Stimulated activated CD8-positive, alpha-beta memory T cell treated with anti-CD3 and anti-CD28 coated beads, Interleukin-4, amount 100 ng/mL, for 1 hour (primary cell): ENCODE measurements at places on chromosomes 7 and 10.

GRCh38 chr7:136033413-136034031, 56.4 kb upstream of the MTPN start:
- no peak for DNase-seq

DNA sequence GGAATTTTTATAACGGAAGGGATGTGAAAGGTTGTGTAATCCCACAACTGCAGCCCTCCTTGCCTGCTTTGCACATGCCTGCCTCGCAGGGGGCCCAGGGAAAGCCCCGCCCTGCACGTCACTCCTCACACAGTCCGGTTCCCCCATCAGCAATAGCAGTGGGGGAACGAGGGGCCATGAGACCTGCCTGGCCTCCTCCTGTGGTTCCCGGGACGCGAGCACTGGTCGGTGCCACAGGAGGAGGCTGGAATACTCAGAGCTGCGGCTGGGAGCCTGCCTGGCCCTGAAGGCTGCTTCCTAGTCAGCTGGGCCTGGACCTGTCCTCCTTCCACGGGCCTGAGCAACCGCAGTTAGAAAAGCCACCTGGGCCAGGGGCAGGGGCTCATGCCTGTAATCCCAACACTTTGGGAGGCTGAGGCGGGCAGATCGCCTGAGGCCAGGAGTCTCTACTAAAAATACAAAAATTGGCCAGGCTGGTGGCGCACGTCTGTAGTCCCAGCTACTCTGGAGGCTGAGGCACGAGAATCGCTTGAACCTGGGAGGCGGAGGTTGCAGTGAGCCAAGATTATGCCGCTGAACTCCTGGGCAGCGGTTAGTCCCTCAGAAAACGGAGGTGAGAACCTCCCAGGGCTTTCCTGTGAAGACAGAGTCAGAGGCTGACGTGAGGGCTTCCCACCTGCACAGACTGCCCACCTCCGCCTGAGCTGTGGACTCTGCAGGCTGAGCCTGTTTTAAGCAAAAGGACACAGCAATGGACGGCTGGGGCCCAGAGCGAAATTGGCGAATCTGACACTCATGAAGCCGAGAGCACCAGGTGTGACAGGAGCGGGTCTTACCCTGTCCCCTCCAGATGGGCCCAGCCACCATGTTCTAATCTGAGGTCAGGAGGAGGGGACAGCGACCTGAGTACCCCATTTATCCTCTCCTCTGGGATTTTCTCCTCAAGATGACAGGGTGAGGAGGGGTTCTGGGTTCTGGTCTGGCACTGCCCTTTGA, 52.9 kb downstream of the VIPR2 start:
- DNase-seq, result no peak

DNA sequence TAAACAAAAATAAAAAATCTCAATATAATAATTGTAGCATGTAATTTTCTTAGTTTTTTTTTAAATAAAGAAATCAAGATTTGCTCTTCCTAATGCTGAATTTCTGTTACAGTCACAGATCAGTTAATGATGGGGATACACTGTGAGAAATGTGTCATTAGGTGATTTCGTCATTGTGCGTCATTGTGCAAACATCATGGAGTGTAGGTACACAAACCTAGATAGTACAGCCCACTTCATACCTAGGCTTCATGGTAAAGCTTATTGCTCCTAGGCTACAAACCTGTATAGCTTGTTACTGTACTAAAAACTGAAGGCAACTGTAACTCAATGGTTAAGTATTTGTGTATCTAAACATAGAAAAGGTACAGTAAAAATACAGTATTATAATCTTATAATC, 74.4 kb upstream of the LSM8 start:
- DNase-seq, result no peak

- no peak for DNase-seq
Measured at GRCh38 chr10:20162123-20162522, 345.9 kb downstream of the PLXDC2 start.

- DNase-seq, result no peak
Measured at GRCh38 chr10:33286157-33286934, 48.1 kb downstream of the NRP1 start.

DNA sequence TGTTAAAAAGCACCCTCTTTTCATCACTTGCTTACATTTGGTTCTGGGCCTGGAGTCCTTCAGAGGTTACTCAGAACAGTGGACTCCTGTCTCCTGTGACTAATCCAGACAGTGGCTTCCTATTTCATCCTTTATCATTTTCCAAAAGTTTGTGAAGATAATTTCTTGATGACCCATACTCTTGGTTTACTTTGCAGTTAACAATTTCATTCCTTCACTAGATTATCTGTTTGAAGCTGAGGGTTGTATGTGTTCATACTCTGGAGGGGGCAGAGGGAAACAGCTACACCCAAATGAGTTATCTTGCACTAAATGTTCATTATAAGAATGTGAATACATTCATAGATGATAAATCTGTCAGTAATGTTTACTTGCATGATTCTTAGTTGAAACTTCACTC, 124.7 kb downstream of the ZNF248 start:
- DNase-seq, result no peak

- DNase-seq, result no peak
Measured at GRCh38 chr10:88819290-88819689, 16.8 kb downstream of the LIPM start.

DNA sequence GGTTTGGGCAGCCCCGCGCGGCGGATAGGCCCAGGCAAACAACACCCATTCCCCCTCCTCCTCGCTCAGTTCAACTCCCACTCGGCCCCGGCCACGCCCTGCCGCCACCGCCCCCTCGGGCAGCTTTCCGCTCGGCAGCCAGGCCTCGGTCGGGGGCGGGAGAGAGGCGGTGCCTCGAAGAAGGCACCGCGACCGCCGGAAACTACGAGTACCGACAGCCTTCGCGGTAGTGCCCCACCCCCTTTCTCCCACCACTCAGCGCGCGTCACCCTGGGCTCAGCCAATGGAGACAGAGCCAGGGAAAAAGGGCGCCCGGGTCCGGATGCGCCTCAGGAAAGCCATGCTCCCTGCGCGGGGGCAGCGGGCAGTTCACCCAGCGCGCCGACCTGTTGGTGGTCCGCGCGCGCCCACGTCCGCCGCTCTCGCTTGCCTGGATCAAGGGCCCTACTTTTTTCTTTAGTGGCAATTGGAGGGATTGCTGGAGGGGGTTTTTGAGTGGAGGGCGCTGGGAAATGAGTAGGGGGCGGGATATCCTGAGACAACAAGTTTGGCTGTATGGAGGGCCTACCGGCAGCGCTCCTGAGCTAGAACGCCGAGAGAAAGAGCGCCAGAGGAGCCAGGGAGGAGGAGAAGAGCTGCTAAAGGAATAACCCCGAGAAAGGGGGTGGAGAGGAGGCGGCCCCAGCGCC, 557 bp upstream of the SP4 start:
- peak; percentile 97 for DNase-seq

DNA sequence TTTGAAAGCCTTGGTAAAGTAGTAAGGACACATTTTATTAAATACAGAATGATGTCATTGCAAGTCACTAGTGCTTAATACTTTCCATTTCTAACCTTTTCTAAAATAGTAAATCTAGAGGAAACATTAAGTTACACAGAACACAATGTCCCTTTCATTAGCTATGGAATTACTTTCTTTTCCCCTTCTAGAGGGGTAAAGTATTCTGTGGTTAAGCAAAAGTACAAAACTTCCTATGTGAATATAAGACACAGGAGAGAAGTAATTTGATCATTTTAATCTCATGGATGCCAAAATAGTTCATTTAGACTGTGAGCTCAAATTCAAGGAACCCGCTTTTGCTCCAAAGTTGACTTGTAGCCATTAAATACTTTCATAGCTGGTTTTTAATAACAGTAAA, 49.8 kb downstream of the SEMA3E start:
- no peak for DNase-seq

DNA sequence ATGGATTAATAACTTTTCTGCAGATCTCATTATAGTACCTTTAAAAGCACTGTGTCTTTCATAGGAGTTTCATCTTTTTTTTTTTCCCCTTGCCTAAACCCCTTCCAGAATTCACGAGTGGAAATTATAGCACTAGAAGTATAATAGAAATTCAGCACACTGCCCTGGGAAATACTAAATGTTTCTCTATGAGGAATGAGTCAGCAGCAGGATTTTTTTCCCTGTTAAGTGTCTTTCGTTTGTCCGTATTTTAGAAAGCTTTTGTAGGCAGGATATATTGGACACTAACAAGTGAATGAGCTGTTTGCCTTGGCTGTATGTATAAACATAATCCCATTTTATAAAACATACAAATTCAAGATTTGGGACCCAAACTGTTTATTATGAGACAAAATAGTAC, 105.8 kb downstream of the EXOC4 start:
- DNase-seq, result no peak

GRCh38 chr7:58087536-58088190, 637.7 kb downstream of the ZNF716 start:
- no peak for DNase-seq

DNA sequence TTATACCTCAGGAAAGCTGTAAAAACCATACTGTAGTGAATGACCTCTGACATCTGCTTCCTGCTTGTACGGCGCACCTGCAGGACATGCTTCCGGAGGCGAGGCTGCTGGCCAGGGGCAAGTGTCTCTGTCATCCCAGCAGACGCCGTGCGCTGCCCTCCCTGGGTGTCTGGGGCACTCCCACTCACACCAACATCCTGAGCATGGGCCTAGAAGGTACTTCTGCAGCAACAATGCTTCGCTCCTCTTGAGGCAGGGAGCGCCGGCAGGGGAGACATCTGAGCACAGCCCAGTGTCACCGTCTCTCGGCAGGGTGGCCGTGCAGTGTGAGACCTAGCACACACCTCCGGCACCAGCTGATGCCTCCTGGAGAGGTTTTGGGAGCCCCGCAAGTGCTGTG, 269.2 kb downstream of the MAD1L1 start:
- DNase-seq, result no peak

- no peak for DNase-seq
Measured at GRCh38 chr7:127245607-127246006, 7.1 kb downstream of the GRM8 start.

GRCh38 chr7:91302794-91303193, 38.6 kb downstream of the FZD1 start:
- DNase-seq, result no peak

DNA sequence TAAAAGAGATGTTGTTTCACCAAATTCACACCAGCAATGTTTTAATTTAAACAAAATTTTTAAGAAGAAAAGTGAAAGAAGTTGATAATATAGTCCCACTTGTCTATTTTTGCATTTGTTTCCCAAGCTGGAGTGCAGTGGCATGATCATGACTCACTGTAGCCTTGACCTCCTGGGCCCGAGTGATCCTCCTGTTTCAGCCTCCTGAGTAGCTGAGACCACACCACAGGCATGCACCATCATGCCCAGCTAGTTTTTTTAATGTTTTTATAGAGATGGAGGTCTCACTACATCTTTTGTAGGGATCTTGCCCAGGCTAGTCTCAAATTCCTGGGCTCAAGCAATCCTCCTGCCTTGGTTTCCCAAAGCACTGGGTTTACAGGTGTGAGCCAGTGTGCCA, 14.1 kb upstream of the NDUFA5 start:
- no peak for DNase-seq

DNA sequence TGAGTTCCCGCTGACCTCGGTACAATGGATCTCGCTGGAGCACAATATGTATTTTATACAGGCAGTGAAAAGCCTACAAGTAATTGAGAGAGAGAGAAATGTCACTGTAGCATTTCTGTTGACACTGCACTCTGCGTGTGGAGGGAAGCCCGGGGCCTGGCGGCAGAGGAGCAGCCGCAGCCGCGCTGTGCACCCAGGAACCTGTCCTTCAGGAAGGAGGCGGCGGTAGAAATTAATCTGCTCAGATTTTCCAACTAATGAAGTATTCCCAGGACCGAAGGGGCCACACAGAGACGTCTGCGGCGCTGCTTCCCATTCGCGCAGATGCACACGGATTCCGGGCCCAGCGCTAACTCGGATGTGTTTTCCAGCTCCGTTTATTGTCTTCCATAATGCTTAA, 170.1 kb downstream of the EBF3 start:
- no peak for DNase-seq

- no peak for DNase-seq
Measured at GRCh38 chr7:150399421-150400007, 20.4 kb downstream of the ZNF775 start.

DNA sequence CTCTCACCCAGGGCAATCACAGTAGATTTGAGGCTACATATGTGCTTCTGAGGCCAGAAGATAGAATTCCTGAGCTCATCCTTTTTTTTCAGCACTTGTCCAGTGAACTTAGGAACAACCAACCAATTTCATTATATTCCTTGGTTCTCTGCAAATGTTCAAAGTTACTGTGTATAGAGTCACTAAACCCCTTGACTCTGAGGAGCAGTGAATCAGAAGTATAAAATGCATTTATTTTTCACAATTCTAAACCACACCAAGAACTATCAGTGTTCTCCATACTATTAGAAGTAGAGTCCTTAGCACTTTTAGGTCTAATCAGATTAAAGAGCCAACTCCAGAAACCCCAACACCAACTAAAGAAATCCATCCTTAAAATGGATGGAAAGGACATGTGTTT, 19.6 kb upstream of the PAPSS2 start:
- no peak for DNase-seq

DNA sequence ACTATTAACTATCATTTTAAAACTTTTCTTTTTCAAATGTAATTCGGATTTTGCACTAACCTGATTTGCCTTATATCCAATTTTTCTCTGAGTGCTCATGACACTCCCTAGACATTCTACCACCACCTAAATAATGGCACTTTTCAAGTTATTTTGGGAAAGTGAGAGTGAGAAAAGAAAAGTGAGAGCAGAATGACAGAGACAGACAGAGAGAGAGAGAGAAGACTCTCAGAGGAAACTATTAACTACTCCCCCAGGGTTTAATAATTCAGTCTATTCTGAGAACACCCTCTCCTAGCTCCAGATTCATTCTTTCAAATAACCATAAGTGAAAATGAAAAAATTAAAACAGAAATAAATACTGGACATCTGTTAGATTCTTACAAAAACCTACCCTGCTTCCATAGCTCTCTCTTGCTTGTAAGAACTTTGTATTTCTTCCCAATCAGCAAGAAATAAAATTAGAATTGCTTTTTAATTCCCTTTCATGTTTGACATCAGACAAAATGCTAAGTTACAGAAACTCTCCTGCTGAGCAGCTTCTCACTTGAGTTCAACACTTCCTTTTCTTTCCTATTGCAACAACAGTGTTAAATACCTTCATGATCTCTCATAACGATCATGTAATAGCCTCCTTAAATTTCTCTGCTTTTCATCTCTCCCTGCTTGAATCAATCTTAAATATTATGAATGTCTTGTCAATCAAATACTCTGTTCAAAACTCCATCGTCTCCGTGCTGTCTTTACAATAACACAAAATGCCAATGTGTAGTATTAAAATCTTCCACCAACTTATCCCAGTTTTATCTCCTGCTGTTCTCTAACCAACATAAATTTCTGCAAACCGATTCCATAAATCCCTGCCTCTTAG, 191.7 kb downstream of the SEMA3E start:
- no peak for DNase-seq

GRCh38 chr7:151777908-151778670, 98.8 kb downstream of the PRKAG2 start:
- no peak for DNase-seq

- DNase-seq, result no peak
Measured at GRCh38 chr7:55531536-55531935, 40.8 kb downstream of the VOPP1 start.

GRCh38 chr10:119190353-119190752, 11.7 kb upstream of the PRDX3 start:
- no peak for DNase-seq

GRCh38 chr10:113609704-113610108, 54.1 kb downstream of the NRAP start:
- DNase-seq, result no peak
